ENCODE measurements at places on chromosomes 1 and 21.
A peak's percentile ranks its signal among the peaks of the same experiment; 100 is the strongest.

DNA sequence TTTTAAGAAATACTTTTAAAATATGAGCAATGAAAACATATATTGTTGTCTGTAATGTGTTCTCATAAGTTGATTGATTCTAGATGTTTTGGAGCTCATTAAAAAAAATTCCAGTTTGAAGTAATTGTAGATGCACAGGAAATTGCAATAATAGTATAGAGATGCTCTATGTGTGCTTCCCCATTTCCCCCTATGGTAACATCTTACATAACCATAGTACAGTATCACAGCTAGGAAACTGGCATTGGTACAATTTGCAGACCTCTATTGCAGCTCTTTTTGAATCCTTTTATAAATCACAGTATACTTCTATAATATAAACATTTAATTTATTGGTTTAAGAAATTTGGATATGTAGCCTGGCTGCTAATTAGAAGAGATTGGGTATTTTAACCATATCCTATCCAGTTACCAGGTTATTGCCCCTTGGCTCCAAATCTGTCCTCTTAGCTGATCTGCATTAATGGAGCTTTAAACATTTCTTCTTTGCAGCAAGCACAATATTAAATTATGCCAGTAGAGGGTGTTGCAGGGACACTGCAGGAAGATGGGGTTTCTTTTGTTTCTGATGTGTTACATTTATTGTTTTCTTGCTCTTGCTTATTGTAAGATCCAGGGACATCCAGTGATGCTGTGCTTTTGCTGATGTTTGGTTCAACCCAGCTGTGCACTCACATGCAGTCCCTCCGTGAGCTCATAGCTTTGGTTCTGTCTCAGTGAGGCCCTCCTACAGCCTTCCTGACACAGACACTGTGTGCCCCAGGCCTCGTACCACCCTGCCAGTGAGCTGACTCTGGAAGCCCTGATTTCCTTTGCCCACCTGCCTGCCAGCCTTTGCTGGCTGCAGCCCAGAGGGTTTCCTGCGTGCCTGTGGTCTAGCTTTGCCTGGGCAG lies 103.3 kb downstream of the RABGAP1L start:
- peak; percentile 45 for DNase-seq

DNA sequence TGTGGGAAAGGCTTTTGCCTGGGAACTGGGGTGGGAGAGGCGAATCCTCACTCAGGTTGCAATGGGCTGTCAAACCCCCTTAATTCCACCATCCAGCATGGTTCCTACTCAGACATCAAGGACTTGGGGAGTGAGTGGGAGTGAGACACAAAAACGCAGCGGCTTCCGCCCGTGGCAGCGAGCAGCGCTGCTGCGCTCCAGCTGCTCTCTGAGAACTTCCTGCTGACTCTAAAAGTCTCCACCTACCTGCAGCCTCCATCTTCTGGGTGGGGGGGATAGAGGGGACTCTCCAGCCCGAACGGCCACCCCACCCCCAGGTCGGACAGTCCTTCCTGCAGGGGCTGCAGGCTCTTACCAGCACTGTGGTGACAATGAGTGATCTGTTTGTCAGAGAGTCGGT lies 184.4 kb downstream of the GRIK3 start:
- no peak for DNase-seq

GRCh38 chr1:207321790-207322645 lies 540 bp downstream of the CD55 start:
- peak; percentile 13 for DNase-seq

GRCh38 chr1:235077571-235078479 lies 50.8 kb downstream of the TOMM20 start:
- peak; percentile 27 for DNase-seq

DNA sequence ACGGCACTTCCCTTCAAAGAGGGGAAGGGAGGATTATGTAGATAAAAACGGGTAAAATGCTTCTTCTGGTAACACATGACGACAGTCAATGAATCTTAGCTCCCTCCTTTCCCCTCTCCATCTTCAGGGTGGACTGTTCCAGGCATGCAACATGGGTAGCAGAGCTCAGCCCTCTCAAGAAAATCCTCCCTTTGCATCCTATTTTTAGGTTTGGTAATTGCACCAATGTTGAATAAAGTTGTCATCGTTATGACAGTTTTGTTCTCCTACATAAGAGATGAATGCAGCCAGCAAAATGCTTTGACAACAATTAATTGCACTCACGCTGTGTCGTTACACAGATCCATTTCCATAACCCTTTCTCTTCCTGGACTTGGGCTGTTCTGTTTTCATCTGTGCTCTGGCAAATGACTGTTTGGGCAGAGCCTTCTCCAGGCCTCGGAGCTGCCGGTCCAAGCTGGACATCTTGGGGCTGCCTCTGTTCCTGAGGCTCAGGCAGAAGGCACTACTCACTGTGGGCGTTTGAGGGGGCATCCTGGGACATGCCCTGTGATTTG lies 127.6 kb downstream of the CNIH3 start:
- no peak for DNase-seq

DNA sequence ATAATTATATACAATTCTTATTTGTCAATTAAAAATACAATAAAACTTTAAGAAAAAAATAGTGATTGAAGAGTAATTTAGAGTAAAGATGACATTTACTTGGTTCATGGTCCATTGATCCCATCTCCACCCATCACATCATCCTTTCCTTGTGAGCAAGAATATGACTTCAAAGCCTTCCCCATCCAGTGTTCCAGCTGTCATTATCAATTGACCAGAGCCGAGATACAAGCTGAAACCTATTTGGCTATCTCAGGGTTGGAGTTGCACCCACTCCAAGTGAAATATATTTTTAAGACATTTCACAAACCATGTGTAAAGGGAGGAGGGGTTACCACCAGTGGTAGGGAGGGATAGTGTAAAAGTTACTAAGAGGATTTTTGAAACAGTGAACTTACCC lies 428.9 kb upstream of the C1orf87 start:
- DNase-seq: no peak

GRCh38 chr1:151594143-151594625 lies 17.7 kb upstream of the SNX27 start:
- peak; percentile 14 for DNase-seq

Measured in fibroblast of gingiva (primary cell).